Endodermal cell (in vitro differentiated cells): ENCODE measurements at places on chromosomes 1 and 21.

DNA sequence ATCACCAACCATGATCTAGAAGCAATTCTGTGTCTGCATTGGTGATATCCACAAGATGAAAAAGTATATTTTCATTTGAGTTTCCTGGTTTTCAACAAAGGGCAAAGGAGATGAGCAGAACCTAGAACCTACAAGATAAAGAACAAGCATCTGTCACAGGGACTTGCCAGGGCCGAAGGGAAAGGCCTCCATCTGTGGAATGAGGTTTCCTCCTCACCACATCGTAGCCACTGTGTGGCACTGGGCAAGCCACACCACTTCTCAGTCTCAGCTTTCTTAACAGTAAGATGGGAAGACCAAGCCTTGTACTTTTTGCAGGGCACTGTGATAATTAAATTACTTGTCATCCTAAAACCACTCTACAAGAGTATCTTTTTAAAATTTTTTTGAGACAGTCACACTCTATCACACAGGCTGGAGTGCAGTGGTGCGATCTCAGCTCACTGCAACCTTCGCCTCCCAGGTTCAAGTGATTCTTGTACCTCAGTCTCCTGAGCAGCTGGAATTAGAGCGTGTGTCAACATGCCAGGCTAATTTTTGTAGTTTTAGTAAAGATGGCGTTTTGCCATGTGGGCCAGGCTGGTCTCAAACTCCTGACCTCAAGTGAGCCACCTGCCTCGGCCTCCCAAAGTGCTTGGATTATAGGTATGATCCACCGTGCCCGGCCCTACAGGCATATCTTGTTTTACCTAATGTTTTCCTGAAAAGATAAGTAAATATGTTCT lies 45.8 kb downstream of the ARHGEF11 start:
- no peak for DNase-seq
- H3K4me1 ChIP-seq: peaks cover 12% of the 10 kb centered on the region
- no peaks in the 10 kb centered on the region for H3K36me3 ChIP-seq
- no peak overlapping the region for H3K4me3 ChIP-seq
- H3K27ac ChIP-seq: no peak overlapping the region

GRCh38 chr1:166167572-166167925 lies 748 bp upstream of the FAM78B start:
- no peaks in the 10 kb centered on the region for H3K4me1 ChIP-seq
- no peak for DNase-seq
- no peak overlapping the region for H3K27ac ChIP-seq
- peaks cover 33% of the 10 kb centered on the region for H3K27me3 ChIP-seq
- H3K4me3 ChIP-seq: peak overlapping the region; percentile 82
- H3K36me3 ChIP-seq: no peaks in the 10 kb centered on the region

- no peaks in the 10 kb centered on the region for H3K36me3 ChIP-seq
- no peak overlapping the region for H3K4me3 ChIP-seq
- no peak for DNase-seq
- H3K27ac ChIP-seq: no peak overlapping the region
These were observed 10.5 kb downstream of the C1orf115 start for GRCh38 chr1:220700556-220701179.

- H3K27ac ChIP-seq: no peak overlapping the region
- no peaks in the 10 kb centered on the region for H3K36me3 ChIP-seq
- H3K4me3 ChIP-seq: no peak overlapping the region
- no peaks in the 10 kb centered on the region for H3K4me1 ChIP-seq
These were observed 101.4 kb downstream of the PBX1 start for GRCh38 chr1:164660412-164660772.

DNA sequence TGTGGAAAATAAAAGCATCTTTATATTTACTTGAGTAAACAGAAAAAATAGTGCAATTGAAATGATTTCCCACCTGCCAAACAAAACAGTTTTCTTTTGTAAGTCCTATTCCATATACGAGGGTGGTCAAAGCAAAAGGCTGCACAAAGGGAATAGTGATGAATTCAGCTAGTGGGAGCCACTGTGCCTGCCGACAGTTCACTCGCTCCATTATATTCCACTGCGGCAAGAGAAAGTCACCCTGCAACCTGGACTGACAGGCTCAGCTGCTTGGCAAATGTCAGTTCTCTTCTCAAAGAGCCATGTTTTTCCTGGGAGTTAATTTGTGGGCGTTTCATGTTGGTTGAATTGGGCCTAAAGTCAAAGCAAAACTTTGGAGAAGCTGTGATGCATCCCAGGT lies 145.4 kb downstream of the LMO4 start:
- no peak for DNase-seq
- H3K4me1 ChIP-seq: peaks cover 9% of the 10 kb centered on the region
- no peaks in the 10 kb centered on the region for H3K36me3 ChIP-seq
- H3K4me3 ChIP-seq: peak overlapping the region; percentile 6

GRCh38 chr1:154583773-154584172 lies 16.2 kb downstream of the CHRNB2 start:
- no peaks in the 10 kb centered on the region for H3K4me1 ChIP-seq
- no peaks in the 10 kb centered on the region for H3K27me3 ChIP-seq
- no peak overlapping the region for H3K4me3 ChIP-seq

DNA sequence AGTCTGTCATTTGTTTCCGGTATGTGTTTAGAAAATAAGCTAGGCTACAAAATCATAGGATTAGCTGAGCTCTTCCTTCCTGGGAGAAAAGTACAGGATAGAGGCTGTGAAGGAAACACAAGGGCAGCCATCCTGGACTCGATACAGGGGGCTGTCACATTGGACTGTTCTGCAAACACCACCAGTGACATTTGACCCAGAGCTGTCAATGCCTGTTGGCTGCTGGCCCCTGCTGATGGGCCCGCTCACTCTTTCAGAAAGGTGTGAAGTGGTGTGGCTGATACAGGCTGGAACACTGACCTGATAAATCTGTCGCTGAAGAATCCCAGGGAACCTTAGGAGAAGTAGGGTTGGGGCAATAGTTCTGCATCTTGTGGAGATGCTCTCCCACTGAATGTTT lies 183.1 kb downstream of the RHOU start:
- H3K4me1 ChIP-seq: no peaks in the 10 kb centered on the region
- H3K27ac ChIP-seq: no peak overlapping the region
- DNase-seq: peak; percentile 71
- no peaks in the 10 kb centered on the region for H3K36me3 ChIP-seq
- H3K4me3 ChIP-seq: no peak overlapping the region
- H3K27me3 ChIP-seq: peaks cover 24% of the 10 kb centered on the region

DNA sequence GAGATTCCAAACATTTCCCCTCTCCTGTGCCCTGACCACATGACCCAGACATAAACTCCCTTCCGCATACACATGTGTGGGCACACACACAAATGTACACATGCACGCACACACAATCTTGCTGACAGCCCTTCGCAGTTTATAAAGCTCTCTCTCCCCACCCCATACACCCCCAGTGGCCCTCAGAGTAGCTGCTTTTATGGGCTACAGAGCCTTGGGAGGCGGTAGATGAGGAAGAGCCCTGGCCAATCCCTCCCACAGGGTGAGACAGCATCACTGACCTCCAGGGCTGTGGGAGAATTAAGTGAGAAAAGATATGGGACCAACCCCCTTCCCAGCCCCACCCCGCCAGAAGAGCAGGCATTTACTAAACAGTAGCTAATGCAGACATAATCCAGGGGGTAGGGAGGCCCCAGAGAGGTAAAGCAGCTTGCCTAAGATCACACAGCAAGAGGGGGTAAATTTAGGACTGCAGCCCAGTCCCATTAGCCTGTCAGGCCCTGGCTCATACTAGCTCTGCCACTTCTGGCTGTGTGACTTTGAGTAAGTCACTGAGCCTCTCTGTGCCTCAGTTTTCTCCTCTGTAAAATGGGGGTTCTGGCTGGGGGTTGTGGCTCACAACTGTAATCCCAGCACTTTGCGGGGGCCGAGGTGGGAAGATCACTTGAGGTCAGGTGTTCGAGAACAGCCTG lies 5.1 kb downstream of the SDC3 start:
- H3K27me3 ChIP-seq: no peaks in the 10 kb centered on the region
- no peak for DNase-seq
- no peak overlapping the region for H3K27ac ChIP-seq
- H3K4me1 ChIP-seq: peaks cover 4% of the 10 kb centered on the region
- no peaks in the 10 kb centered on the region for H3K36me3 ChIP-seq
